Fibroblast of skin of left quadriceps (primary cell): ENCODE measurements at places on chromosomes 2 and 18.

DNA sequence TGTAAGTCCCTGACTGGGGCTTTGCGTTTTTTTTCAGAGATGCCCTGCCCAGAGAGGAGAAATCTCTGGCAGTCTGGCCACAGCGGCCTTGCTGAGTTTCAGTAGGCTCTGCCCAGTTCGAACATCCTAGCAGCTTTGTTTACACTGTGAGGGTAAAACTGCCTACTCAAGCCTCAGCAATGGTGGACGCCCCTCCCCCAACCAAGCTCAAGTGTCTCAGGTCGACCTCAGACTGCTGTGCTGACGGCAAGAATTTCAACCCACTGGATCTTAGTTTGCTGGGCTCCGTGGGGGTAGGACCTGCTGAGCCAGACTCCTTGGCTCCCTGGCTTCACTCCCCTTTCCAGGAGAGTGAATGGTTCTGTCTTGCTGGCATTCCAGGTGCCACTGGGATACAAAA is 31.7 kb downstream of the L3MBTL4 start:
- no peak for DNase-seq

DNA sequence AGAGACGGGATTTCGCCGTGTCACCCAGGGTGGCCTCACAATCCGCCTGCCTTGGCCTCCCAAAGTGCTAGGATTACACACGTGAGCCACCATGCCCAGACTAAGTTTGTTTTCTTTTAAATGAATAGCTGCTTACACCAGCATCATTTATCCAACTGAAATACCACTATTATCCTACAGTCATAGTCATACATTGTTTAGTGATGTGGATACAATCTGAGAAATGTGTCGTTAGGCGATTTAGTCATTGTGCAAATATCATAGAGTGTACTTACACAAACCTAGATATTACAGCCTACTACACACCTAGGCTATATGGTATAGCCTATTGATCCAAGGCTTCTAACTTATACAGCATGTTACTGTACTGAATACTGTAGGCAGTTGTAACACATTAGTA is 10.3 kb downstream of the ZC3H15 start:
- DNase-seq, result no peak

GRCh38 chr2:110216803-110217202 is 4.5 kb upstream of the MTLN start:
- DNase-seq, result no peak

DNA sequence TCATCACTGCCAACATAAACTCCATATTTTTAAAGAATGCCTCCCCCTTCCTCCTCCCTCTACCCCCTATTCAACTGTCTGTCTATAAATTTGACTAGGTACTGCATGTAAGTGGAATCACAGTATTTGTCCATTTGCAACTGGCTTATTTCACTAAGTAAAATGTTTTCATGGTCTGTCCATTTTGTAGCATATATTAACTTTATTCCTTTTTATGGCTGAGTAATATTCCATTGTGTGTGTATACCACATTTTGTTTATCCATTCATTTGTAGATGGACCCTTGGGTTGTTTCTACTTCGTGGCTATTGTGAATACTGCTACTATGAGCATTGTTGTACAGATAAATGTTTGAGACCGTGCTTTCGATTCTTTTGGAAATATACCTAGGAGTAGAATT is 10.7 kb downstream of the SEH1L start:
- DNase-seq, result no peak

DNA sequence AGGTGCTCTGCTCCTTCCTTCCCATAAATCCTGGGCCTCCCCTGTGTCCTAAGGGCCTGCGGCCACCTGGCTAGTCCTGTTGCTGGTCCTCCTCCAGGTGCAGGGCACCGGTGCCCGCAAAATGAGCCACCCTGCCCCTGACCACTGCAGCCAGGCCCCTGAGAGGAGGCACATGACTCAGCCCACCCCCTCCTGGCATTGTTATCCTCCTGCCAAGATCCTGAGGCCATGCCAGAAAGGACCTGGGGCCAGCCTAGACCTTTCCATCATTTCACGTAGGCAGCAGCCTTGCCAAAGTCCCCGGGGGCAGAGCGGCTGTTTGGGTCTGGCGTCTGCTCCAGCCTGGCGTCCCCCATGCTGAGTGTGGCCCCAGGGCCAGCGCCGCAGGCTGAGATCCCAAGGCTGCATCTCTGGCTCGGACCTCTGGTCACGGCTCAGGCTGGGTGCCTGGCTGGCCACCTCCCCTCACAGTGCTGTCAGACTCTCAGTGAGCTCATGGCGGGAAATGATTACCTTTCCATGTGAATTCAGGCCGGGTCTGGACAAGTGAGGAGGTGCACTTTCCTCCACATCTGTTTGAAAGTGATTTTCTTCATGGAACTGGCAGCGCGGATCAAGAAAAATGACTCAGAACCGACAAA is 81.0 kb downstream of the NDUFA10 start:
- no peak for DNase-seq

DNA sequence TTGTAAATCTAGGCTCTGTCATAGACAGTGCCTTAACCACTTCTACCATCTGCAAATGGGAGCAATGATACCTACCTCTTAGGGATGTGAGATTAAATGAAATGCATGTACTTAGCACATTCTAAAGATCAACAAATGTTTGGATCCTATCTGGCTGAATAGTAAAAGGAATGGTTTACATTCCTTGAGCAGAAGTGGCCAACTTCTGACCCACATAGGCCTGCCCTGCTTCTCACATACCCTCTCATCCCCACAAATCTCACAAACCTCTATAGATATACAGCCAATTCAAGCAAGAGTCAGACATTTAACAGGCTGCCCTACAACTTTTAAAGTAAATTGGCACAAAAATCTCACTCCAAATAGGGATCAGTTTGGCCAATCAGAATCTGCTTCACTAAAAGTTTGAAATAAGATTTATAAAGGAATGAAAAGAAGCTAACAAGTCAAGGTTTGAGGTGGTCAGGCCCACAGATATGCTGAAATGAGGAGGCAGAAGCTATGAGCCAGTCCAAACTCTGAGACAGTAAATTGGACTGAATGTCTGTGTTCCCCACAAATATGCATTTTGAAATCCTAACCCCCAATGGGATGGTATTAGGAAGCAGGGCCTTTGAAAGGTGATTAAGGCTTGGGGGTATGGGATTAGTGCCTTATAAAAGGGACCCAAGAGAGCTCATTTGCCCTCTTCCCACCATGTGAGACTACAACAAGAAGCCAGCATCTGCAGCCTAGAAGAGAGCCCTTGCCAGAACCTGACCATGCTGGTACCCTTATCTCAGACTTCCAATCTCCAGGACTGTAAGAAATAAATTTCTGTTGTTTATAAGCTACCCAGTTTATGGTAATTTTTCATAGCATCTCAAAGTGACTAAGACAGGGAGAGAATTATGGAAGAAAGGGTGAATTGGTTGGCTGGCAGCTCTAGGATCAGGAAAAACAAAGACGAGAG is 227.8 kb upstream of the RBMS1 start:
- peak; percentile 42 for DNase-seq
